ENCODE measurements at places on chromosomes 13 and 19.

DNA sequence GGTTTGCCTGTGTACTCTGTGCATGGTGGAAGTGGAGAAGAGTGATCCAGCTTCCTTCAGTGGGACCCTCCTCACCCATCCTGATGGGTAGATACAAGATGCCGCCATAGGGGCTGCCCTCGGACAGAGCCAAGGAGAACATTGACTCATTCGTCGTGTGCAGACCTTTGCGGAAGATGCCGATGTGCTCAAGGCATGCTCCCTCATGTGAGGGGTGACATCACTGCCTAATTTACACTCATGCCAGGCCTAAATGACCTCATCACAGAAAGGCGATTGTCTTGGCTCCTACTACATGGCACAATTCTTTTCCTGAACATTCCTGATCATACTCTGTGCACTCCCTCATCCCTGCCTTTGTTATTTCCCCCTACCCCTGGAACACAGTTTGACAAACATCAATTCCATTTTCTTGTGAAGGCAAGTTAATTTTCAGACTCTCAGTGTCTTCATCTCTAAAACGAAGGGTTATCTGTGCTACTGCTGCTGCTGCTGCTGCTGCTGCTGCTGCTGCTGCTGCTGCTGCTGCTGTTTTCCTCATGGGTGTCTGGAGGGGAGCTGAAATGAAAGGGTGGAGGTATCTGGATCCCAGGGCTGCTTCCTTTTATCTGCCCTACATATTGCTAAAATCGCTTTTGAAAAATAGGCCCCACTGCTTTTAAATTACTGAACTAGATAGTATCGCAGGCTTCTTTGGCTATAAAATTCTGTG is 146.5 kb upstream of the ARGLU1 start:
- DNase-seq, result no peak

GRCh38 chr13:27037571-27037970 is 134.0 kb downstream of the USP12 start:
- no peak for DNase-seq

GRCh38 chr19:30854207-30854606 is 482.0 kb downstream of the ZNF536 start:
- no peak for DNase-seq

DNA sequence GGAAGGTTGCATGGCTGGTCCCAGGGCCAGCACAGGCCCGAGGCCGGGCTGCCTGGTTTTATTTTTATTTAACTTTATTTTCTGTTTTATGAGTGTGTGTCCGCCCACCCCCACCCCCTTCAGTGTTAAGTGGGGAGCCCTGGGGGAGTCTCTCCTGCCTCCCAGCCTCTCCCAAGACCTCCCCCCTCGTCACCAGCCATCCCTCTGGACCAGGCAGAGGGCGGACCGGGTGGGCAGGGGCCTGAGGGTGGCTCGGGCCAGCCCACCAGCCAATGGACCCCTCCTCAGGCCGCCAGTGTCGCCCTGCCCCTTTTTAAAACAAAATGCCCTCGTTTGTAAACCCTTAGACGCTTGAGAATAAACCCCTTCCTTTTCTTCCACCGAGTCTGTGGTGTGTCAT is 531 bp upstream of the TGFBR3L start:
- no peak for DNase-seq

GRCh38 chr13:102816708-102817107 is 17.8 kb downstream of the BIVM start:
- no peak for DNase-seq

DNA sequence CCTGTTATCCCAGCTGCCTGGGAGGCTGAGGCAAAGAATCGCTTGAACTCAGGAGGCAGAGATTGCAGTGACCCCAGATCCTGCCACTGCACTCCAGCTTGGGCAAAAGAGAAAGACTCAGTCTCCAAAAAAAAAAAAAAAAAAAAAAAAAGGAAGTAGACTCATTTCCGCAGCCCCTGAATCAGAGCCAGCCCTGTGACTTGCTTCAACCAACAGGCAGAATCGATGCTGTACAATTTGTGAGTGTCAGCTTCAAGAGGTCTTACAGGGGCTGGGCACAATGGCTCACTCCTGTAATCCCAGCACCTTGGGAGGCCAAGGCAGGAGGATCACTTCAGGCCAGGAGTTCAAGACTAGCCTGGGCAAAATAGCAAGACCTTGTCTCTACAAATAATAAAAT is 12.8 kb downstream of the ANKRD27 start:
- DNase-seq, result no peak
